ENCODE measurements at places on chromosomes 12 and 14.

DNA sequence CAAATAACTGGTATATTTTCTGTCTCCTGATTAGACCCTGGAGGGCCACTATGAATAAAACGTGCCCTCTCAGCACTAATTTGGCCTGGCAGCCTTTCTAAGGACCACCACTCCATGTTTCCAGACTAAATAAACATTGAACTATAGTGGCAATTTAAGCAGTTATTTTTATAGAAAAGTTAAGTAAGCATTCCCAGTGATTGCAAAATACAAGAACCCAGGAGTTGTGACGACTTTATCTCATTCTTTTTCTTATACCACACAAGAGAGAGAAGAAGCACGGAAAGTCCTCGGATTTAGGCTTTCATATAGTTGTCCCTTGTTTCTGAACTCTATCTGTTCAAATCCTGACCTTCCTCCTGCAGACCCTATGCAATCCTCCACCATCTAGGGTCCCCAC is 23.1 kb upstream of the STRAP start:
- no peak for DNase-seq

GRCh38 chr14:99213527-99213971 is 58.4 kb downstream of the BCL11B start:
- no peak for DNase-seq

- DNase-seq = no peak
These were observed 7.3 kb upstream of the CLMN start for GRCh38 chr14:95326987-95327386.

- DNase-seq = no peak
These were observed 307.5 kb upstream of the FKBP4 start for GRCh38 chr12:2487278-2487677.

DNA sequence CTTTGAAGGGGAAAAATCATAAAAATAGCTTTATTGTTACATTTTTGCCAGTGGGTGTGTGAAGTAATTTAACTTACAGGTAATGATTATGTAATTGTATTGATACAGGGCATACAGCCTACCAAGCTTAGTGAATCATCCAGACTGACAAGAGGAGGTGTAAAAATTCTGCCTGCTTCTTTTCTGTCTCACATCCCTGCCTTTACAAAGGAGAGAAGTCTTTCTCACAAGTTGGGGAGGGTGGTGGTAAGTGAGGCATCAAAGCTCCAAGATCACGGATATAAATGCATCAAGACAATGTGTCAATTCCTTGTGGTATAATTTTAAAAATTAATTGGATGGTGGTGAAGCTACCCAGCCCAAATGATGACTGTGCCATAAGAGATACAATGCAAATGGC is 39.0 kb upstream of the G2E3 start:
- DNase-seq = no peak

GRCh38 chr12:21962236-21962635 is 21.0 kb upstream of the ABCC9 start:
- no peak for DNase-seq

All from effector CD4-positive, alpha-beta T cell (primary cell).